Activated naive CD8-positive, alpha-beta T cell treated with anti-CD3 and anti-CD28 coated beads for 36 hours (primary cell): ENCODE measurements at places on chromosomes 5 and 9. TPM values are rescaled to one million over a fixed set of nuclear protein-coding genes. Genes with fewer than 3 reads are reported as not detected.

GRCh38 chr5:99955962-99956361, 579.2 kb upstream of the FAM174A start:
- no peak overlapping the region for H3K4me3 ChIP-seq
- no peaks in the 10 kb centered on the region for H3K27me3 ChIP-seq
- no peak for DNase-seq
- no peaks in the 10 kb centered on the region for H3K4me1 ChIP-seq

PURA gene
- 9.9 TPM for total RNA-seq

KCTD16 gene
- total RNA-seq, result 0.16 TPM

DNA sequence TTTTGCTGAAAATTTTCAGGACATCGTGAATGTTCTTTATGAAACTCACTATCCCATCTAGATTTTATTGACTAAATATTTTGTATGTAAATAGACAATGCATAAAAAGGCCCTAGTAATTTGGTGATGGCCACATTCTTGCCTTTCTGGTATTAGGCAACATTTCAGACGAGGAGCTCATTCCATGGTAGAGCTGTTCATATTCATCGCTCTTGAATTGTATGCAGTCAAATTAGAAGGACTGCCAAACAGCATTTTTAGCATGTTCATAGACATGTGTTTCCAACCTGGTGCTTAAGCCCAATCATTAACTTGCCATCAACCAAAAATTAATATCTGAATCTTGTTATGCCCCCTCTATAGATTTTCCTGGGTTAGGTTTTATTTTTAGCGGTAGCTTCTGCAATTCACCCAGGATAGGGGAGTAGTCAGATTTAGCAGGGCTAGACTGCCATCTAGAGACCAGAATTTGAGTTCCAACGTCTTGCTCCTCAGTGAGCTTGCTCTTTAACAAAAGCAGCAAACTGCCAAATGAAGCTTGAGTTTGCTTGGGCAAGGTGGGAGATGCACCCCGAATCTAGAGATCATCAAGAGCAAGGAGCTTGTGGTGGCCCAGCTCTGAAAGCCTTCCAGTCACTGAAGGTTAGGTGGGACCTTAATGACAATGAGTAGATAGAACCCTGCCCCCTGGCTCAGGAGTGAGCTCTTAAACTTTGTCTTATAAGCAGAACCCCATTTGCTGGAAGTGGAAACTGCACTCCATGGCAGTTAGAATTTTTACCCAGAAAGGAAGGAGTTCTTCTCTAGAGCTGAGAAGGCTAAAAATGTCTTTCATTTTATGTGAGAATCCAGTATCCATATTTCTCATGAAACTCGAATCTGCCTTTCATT, 456.2 kb downstream of the RASEF start:
- no peaks in the 10 kb centered on the region for H3K4me1 ChIP-seq
- no peak overlapping the region for H3K4me3 ChIP-seq
- no peaks in the 10 kb centered on the region for H3K36me3 ChIP-seq
- no peak for DNase-seq
- no peak overlapping the region for H3K27ac ChIP-seq

HTR1A gene
- not detected for total RNA-seq

RABL6 gene
- 88.3 TPM for total RNA-seq

GRCh38 chr9:96858670-96859069, 4.4 kb upstream of the ZNF782 start:
- H3K27ac ChIP-seq, result no peak overlapping the region
- H3K36me3 ChIP-seq, result peaks cover 2% of the 10 kb centered on the region
- H3K4me1 ChIP-seq, result peaks cover 13% of the 10 kb centered on the region

C7 gene
- not detected for total RNA-seq

DTWD2 gene
- total RNA-seq, result 5.7 TPM

DNA sequence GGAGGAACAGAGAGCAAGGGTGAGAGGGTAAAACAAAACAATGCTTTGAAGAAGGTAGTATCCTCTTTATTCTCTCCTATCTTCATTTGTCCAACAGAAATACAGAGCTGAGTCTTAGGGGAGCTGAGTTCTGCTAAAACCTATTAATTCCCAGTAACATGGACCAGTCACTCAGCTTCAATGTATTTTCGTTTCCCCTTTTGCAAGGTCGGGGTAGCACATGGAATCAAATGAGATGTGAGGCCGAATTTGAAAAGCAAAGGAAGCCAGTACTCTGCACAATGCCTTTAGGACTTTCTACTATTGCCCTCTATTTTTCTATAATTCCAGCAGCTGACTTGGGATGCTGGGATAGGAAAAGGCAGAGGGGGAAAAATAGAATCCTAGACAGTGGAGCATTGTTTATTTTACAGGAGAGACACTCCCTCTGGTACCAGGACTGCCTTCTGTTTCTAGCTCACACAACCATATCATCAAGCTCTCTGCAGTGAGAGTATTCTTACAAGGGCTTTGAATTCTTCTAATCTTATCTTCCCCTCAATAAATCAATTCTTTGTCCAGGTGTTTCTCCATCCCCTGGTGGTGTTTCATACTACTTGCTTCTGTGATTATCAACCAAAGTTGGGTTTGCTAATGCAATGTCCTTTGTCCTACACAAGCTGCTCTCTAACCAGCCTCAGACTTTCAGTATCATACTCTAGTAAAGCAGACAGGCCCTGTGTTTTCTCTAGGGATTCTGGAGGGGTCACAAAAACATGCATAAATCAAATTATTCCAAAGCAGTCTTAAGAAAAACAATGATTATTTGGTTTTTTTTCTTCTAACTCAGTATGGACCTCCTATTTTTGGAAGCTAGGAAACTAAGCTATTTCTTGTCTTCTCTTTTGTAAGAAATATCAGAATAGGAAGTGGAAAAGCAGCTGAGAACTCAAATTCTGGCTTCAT, 341.5 kb downstream of the OSTF1 start:
- H3K36me3 ChIP-seq, result no peaks in the 10 kb centered on the region
- no peak overlapping the region for H3K4me3 ChIP-seq
- no peak overlapping the region for H3K27ac ChIP-seq
- DNase-seq, result no peak
- H3K4me1 ChIP-seq, result no peaks in the 10 kb centered on the region
- peaks cover 17% of the 10 kb centered on the region for H3K27me3 ChIP-seq

GRCh38 chr9:124012368-124013301, 1.1 kb downstream of the LHX2 start:
- H3K4me3 ChIP-seq, result no peak overlapping the region
- no peaks in the 10 kb centered on the region for H3K36me3 ChIP-seq
- H3K27ac ChIP-seq, result no peak overlapping the region
- peaks cover 88% of the 10 kb centered on the region for H3K27me3 ChIP-seq
- no peak for DNase-seq

- DNase-seq, result no peak
These were observed 15.6 kb upstream of the EPB41L4A start for GRCh38 chr5:112434641-112435040.

GRCh38 chr5:149220750-149221149, 50.9 kb upstream of the AFAP1L1 start:
- no peak overlapping the region for H3K4me3 ChIP-seq
- peaks cover 2% of the 10 kb centered on the region for H3K4me1 ChIP-seq
- no peaks in the 10 kb centered on the region for H3K36me3 ChIP-seq
- no peak for DNase-seq
- H3K27ac ChIP-seq, result no peak overlapping the region

DNA sequence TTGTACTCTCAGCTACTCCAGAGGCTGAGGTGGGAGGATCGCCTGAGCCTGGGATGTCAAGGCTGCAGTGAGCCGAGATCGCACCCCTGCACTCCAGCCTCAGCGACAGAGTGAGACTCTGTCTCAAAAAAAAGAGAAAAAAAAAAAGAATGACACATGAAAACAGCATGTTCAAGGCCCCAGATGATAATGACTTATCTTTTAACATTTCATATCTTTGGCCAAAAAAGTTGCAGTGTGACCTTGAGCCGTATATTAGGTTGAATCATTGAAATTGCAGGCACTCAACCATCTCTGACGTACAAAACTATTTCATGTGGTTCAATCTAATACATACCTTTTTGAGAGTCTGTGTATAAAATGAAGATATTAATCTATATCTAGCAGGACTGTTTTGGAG, 79.1 kb upstream of the CPEB4 start:
- H3K36me3 ChIP-seq, result no peaks in the 10 kb centered on the region
- H3K4me3 ChIP-seq, result no peak overlapping the region
- no peak overlapping the region for H3K27ac ChIP-seq

DNA sequence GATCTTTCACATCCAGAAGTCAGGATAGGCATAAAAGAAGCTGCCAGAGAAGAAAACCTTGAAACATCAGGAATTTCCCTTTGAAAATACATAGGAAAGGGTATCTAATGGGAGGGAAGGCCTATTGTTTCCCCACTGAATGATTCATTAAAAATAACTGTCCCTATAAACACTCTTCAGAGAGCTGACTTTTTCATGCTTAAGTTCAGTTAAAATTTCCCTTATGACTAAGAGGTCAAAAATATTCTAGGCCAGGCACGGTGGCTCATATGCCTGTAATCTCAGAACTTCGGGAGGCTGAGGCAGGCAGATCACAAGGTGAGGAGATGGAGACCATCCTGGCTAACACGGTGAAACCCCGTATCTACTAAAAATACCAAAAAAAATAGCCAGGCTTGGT, 499.5 kb downstream of the ENC1 start:
- no peaks in the 10 kb centered on the region for H3K36me3 ChIP-seq
- H3K27me3 ChIP-seq, result peaks cover 14% of the 10 kb centered on the region
- no peak overlapping the region for H3K4me3 ChIP-seq
- DNase-seq, result no peak
- H3K4me1 ChIP-seq, result no peaks in the 10 kb centered on the region

GRCh38 chr9:4489919-4490704, at the start of gene SLC1A1:
Gene SLC1A1 (plus strand): TSS chr9:4490468. CDS start chr9:4490680, 212 bp downstream.
- peak within 1 kb of the TSS; percentile 79 for H3K4me3 ChIP-seq
- H3K36me3 ChIP-seq, result no peaks in the 10 kb centered on the region
- H3K27me3 ChIP-seq, result peaks cover 47% of the 10 kb centered on the region
- H3K27ac ChIP-seq, result no peak within 1 kb of the TSS

TMEM252 gene
- total RNA-seq, result not detected

GRCh38 chr5:37631939-37632338, 207.9 kb downstream of the GDNF start:
- H3K4me3 ChIP-seq, result no peak overlapping the region
- DNase-seq, result no peak
- peaks cover 58% of the 10 kb centered on the region for H3K36me3 ChIP-seq
- H3K4me1 ChIP-seq, result no peaks in the 10 kb centered on the region
- H3K27me3 ChIP-seq, result no peaks in the 10 kb centered on the region

FAM78A gene
- 36.1 TPM for total RNA-seq

DNA sequence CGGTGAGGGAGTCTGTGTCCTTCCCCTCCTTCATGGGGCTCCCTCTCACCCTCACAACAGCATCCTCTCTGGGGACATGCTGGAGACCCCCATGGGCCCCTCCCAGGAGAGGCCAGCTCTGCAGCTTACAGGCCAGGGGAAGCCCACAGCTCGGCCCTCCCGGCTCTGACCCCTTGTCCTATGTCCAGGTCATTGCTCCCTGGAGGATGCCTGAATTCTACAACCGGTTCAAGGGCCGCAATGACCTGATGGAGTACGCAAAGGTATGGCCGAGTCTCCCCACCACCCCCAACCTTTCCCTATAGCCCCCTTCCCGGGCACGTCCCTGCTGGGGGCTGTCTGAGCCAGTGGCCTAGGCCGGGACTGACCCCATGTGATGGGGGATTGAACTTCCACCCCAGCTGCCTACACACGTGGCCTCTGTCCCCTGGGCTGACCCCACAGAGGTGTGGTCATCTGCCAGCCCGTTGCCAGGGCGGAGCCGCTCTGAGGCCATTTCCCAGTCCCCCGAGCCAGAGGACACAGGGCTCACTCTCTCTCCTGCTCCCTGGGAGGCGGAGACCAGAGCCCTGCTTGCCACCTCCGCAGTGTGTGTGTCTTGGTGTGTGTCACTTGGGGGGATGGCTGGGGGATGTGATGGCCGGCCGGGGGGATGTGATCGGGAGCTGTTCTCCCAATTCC, 21.9 kb downstream of the ASS1 start:
- H3K36me3 ChIP-seq, result no peaks in the 10 kb centered on the region
- H3K4me3 ChIP-seq, result no peak overlapping the region
- peaks cover 46% of the 10 kb centered on the region for H3K27me3 ChIP-seq
- no peak for DNase-seq
- no peak overlapping the region for H3K27ac ChIP-seq

- no peak for DNase-seq
- H3K4me1 ChIP-seq, result peaks cover 3% of the 10 kb centered on the region
- no peaks in the 10 kb centered on the region for H3K36me3 ChIP-seq
- peaks cover 4% of the 10 kb centered on the region for H3K27me3 ChIP-seq
These were observed 33.8 kb upstream of the OTULIN start for GRCh38 chr5:14630671-14631070.

BTNL8 gene
- total RNA-seq, result 0.12 TPM

ADCY2 gene
- not detected for total RNA-seq

DNA sequence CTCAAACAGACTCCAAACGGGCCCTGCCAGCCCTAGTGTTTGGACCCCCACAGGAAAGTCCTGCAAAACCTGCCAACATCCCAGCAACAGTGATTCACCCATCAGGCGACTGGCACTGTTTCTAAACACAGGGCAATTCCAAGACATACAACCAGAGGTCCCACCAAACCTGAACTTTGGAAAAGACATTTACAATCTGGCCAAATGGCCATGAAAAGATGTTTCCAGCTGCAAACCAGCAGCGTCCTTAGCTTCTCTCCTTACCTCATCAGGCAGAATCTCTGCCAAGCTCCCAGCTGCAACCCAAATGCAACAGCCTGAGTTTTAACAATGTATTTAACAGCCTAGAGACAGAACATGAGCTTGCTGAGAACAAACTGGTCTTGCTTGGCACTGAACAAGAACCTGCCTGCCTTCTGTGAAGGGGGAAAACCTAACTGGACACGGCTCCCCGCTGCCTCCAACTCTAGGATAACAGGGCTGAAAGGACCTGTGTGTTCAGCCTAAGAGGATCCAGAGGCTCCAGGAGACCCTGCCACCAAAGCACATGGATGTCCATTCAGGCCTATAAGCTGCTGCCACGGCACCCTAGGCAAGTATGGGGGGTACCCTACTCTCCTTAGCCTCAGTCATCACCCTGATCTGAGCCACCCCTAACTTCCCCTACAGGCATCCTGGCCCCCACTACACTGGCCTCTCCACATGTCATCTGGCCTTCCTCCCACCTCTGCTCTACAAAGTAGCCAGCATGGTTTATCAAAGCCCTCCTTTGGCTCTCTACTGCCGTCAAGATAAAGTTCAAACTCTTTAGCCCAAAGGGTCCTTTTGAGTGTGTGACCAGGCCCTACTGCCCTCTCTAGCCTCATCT, 5.6 kb downstream of the P4HA2 start:
- DNase-seq, result no peak
- H3K4me1 ChIP-seq, result peaks cover 9% of the 10 kb centered on the region
- no peak overlapping the region for H3K27ac ChIP-seq
- peaks cover 16% of the 10 kb centered on the region for H3K27me3 ChIP-seq

GRCh38 chr9:116058421-116058820, 95.2 kb upstream of the PAPPA start:
- H3K4me3 ChIP-seq, result no peak overlapping the region
- H3K36me3 ChIP-seq, result no peaks in the 10 kb centered on the region
- H3K27ac ChIP-seq, result no peak overlapping the region
- no peaks in the 10 kb centered on the region for H3K27me3 ChIP-seq
- no peaks in the 10 kb centered on the region for H3K4me1 ChIP-seq
- no peak for DNase-seq

ASS1 gene
- 5.1 TPM for total RNA-seq

UBE2QL1 gene
- not detected for total RNA-seq

C5orf58 gene
- total RNA-seq, result not detected

TLN1 gene
- total RNA-seq, result 158 TPM
